EH (cell line): ENCODE measurements at places on chromosomes 16 and 17.

- DNase-seq, result no peak
Measured at GRCh38 chr17:65158041-65158440, 20.9 kb downstream of the RGS9 start.

GRCh38 chr17:43841282-43841681 lies 5.7 kb upstream of the CD300LG start:
- DNase-seq, result peak; percentile 10

DNA sequence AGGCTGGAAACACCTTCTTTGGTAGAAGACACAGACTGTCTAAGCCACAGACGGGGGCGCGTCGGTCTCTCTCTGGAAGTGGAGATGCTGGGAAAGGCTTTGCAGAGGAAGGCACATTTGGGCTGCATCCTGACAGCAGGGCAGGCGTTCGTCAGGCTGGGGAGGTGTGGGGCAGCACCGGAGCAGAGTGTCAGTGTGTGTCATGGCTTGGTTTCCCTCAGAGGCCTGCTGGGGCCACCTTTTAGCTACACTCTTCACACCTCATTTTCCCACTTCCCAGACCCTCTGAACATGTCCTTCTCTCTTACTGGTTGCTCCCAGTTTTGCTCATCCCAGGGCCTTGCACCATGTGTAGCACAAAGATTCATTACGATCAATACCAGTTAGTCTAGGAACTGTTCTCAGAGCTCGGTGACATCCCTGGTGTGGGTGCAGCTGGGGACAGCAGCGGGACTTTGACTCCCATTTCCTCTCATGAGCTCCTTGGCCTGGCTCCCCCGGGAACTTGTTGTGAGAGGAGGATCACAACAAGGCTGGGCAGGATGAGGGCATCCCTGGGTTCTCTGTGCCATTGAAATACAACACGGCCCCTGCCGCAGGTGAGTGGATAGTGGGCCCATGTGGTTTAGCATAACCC lies 33.1 kb downstream of the SMARCE1 start:
- DNase-seq, result no peak

GRCh38 chr17:2058586-2059546 lies 4.0 kb downstream of the HIC1 start:
- DNase-seq, result peak; percentile 66

GRCh38 chr16:89828199-89828869 lies at the start of gene SPIRE2:
TSS of gene SPIRE2 (plus strand) at chr16:89828475. CDS start at chr16:89828551, 76 bp downstream.
- DNase-seq, result peak; percentile 84

DNA sequence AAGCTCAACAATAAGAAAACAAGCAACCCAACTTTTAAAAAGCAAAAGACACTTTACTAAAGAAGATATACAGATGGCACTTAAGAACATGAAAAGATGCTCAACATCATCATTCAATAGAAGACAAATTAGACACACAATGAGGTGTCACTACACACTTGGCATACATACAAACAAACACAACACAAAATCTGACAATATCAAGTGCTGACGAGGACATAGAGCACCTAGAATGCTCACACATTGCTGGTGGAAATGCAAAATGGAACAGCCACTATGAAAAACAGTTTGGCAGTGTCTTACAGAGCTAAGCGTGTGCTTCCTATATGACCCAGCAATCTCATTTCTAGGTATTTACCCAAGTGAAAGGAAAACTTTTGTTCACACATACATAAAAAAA lies 18.9 kb downstream of the RPRML start:
- no peak for DNase-seq

DNA sequence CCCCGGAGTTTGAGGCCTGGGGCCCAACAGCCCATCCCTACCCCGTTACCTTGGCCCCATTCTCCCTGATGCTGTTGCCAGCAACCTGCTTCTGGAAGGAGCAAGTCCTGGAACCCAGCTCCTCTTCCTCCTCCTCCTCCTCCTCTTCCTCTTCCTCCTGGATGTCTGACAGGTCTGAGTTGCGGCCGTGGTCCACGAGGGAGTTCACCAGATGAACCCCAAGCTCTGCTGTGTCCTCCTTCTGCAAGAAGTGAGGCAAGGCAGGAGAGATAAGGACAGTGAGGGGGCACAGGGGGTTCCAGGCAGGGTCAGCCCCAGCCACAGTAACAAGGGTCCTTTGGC lies 18.7 kb downstream of the TSPOAP1 start:
- no peak for DNase-seq

DNA sequence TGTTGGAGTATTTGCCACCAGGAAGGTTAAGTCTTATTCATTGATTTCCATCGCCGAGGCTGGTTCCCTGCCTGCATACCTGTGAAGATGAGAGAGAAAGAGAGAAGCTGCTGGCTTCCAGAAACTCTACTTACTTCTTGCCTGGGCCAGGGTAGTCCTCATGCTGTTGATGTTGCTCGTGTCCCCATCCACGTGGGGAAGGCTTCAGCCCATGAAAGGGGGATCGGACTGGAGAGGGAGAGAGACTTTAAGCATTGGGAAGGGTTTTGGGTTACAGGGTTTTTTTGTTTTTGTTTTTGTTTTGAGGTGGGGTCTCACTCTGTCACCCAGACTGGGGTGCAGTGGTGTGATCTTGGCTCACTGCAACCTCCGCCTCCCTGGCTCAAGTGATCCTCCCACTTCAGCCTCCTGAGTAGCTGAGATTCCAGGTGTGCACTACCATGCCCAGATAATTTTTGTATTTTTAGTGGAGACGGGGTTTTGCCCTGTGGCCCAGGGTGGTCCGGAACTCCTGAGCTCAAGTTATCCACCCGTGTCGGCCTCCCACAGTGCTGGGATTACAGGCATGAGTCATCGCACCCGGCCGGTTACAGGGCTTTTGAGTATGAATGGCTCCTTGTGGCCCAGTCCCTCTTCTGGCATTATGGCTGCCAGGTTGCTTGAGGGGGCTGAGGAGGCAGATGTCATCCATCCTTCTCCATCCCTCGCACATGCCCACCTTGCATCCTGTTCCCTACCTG lies 26.6 kb downstream of the ITGB3 start:
- peak; percentile 58 for DNase-seq

DNA sequence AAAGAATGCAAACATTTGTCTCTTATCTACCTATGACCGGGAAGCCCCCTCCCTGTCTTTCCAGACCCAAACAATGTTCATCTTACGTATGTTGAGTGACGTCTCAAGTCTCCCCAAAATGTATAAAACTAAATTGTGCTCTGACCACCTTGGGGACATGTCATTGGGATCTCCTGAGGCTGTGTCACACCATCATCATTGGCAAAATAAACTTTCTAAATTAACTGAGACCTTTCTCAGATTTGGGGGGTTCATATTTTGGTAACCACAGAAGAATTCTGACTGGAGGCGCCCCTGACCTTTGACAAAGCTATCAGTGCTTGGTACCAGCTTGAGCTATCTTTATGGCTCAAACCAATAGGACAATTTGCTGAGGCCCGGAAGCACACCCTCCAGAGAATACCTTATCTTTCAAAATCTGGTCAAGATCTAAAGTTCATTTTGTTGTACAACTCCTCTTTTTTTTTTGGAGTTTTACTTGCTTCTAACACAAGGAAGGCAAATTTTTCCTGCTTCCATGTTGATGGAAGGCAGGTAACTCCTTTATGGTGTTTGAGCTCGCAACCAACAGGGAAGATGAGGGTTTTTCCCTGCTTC lies 2.5 kb upstream of the LDHD start:
- DNase-seq, result no peak

GRCh38 chr16:12901597-12902461 lies at the start of gene SHISA9:
TSS of gene SHISA9 (plus strand) at chr16:12901598.
- DNase-seq, result no peak

DNA sequence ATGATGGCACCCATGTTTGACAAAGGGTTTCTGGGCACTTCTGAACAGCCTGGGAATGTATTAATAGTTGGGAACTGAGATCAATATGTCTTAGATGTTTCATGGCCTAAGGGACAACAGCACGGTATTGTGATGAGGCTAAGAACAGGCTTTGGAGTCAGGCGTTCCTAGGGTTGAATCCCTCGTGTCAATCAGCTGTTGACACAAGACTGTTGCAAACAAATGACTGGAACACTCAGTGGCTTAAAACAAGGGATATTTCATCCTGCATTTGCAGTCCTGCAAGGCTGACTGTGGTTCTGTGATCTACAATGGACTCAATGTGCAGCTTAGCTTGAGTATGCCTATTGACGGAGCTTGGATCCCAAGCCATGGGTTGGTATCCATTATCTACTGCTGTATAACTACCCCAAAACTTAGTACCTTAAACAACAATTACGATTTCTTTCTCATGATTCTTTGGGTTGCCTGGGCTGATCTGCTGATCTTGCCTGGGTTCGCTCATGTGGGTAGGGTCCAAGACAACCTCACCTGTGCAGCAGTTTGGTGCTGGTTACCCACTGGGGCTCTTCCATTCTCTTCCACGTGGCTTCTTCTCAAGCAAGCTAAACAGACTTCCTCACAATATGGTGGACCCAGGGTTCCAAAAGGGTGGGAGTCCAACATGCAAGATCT lies 472.4 kb downstream of the SLC39A11 start:
- DNase-seq, result no peak

DNA sequence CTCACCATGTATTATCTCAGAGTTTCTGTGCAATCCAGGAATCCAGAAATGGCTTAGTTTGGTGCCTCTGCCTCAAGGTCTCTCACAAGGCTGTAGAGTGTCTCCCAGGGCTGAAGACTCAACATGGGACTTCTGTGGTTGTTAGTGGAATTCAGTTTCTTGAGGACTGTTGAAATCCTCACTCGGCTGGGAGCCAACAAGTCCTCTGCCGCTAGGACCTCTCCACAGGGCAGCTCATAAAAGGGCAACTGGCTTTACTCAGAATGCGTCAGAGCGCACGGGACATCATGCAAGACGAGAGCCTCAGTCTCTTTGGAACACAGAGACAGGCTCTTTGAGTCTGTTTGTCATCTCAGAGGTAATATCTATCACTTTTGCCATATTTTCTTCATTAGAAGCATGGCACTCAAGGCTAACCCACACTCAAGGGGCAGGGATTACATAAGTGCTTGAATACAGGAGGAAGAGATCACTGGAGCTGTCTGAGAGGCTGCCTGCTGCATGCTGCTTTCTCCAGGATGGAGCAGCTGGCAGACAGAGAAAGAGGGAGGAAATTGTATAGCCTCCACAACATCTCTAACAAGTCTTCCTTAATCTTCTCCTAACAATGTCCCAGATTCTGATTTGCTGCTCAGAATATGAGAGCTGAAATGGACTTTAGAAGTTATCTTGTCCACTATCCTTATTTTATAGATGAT lies 97.5 kb upstream of the ASIC2 start:
- DNase-seq, result peak; percentile 86

- no peak for DNase-seq
Measured at GRCh38 chr17:76822184-76822778, 45.9 kb upstream of the MGAT5B start.

GRCh38 chr17:4788807-4789700 lies at the start of gene GLTPD2:
TSS of gene GLTPD2 (plus strand) at chr17:4788964. CDS start at chr17:4789012, 48 bp downstream.
- DNase-seq, result peak; percentile 10

DNA sequence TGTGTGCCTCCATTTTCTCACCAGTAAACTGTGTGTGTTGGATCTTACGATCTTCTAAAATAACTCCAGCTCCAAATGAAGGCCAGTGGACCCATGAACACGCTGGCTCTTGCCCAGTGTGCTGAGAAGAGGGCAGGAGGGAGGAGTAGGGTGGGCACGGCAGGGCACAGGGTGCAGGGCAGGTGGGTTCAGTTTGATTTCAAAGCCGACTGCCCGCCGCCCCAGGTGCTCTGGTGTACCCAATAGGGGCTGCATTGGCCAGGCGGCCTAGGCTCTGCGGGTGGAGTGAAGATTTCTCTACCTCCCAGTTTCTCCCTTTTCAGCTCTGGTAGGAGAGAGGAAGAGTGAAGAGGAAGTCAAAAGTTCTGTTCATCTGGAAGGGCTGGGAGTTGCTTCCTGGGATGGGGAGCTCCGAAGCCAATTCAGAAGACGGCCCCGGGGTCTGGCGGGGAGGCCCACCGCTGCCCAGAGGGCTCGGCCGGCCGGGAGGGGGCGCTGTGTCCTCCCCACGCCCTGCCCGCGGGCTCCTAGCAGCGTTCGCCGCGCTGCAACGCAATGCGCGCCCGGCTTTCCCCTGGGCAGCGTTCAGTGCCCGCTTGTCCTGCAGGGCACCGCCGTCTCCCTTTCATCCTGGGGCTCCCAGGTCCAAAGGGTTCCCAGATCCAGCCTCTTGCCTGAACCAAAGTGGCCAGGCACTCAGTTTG lies 1.1 kb upstream of the CRHR1 start:
- DNase-seq, result no peak

DNA sequence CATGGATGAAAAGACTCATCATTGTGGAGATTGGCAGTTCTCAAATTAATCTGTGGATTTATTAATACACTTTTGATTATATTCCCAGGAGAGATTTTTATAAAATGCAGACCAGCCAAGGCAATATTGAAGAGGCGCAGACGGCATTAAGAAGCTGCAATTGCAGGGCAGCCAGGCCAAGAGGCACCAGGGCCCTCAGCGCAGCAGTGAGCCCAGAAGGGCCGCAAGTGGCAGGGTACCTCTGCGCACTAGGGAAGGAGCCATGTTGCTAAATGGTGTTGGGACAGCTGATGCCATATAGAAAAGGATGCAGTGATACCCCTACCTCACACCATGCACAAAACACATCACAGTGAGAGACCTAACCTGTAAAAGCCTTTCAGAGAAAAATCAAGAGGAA lies 36.6 kb upstream of the CHMP6 start:
- no peak for DNase-seq

DNA sequence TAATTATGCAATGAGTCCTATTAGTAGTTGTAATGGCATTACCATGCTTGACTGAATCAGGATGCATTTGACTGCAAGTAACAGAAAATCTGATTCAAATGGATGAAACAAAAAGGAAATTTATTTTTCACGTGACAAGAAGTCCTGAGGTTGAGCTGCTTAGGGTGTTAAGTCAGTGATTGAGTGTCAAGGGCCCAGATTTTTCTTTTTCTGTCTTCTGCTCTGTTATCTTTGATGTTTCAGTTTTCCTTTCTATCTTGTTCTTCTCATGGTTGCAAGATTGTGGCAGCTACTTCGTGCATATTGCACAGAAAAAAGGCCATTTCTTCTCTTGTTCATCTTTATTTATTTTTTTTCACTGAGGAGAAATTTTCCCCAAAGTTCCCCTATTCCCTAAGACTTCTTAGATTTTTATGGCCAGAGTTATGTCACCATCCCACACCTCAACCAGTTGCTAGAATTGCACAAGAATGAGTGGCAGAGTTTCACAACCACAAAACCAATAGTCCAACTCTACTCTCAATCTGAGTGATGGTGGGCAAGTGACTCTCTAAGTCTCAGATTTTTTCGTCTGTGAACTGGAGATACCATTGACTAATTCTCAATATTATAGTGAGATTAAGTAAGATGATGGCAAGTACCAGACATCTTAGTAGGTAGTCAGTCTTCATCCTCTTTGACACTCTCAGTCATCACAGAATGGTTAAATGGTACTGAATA lies 15.7 kb upstream of the GPR139 start:
- no peak for DNase-seq

DNA sequence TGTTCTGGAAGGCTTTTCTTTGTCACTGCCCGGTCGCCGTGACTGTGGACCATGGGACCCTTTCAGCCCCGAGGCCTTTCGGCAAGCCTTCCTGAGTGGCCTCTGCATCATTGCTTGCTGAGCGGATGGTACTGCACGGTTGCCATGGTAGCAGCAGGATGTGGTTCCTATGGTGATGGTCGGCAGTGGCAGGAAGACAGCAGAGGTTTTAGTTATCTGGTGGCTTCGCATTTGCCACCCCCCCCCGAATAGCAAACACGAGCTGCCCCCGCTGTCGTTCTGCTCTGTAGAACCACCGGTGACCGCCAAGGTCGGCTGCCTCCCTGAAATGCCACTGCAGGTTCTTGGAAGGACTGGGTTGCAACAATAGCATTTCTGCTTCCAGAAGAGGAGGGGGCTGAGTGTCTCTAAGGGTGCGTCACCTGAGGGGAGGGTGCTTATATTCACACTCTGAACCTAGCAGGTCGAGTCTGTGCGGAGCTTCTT lies 76.6 kb downstream of the CMIP start:
- no peak for DNase-seq

GRCh38 chr16:24309258-24310142 lies 53.4 kb downstream of the CACNG3 start:
- peak; percentile 3 for DNase-seq
